ENCODE measurements at places on chromosomes 16 and 17.

DNA sequence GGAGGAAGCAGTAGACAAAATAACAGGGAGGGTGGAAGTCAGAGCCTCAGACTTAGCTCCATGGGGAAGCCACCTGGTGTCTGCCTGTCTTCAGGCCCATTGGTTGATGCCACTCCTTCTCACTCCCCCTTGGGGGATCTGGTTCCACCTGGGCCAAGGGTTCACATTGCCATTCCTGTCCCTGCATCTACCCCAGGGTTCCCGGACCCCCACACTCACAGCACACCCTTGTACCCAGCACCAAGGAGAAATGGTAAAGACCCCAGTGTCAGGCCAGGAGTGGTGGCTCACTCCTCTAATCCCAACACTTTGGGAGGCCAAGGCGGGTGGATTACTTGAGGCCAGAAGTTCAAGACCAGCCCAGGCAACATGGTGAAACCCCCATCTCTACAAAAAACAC, 1.0 kb upstream of the CA7 start:
- DNase-seq: no peak

- DNase-seq: no peak
These were observed 10.9 kb upstream of the DHRS7C start for GRCh38 chr17:9802294-9802693.

- DNase-seq: peak; percentile 2
These were observed 15.4 kb downstream of the NAA60 start for GRCh38 chr16:3458852-3459361.

- no peak for DNase-seq
These were observed 486 bp downstream of the PIGS start for GRCh38 chr17:28570716-28571360.

- no peak for DNase-seq
These were observed 14.6 kb upstream of the MED9 start for GRCh38 chr17:17462048-17462824.

- peak; percentile 28 for DNase-seq
These were observed 237.7 kb downstream of the IRX3 start for GRCh38 chr16:54048586-54049495.
